ENCODE measurements at places on chromosomes 13 and 19.
A peak's percentile ranks its signal among the peaks of the same experiment; 100 is the strongest.

DNA sequence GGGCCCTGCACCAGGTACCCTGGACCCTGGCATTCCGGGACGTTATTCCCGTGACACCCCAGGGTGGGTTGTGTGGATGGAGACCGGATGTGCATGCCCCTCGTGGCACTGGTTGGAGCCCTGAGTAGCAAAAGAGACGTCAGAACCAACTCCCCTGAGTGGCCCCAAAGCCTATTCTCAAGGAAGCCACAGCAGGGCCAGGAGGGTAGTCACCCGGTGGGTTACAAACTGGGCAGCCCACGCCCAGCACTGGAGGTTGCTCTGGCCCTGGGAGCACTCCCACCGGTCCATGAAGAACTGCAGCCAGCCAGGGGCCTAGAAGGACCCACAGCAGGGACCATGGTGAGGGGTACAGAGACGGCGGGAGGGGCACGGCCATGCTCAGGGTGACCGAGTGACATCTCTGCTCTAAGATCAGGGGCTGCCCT lies 7.5 kb downstream of the KLF16 start:
- peak; percentile 40 for DNase-seq

DNA sequence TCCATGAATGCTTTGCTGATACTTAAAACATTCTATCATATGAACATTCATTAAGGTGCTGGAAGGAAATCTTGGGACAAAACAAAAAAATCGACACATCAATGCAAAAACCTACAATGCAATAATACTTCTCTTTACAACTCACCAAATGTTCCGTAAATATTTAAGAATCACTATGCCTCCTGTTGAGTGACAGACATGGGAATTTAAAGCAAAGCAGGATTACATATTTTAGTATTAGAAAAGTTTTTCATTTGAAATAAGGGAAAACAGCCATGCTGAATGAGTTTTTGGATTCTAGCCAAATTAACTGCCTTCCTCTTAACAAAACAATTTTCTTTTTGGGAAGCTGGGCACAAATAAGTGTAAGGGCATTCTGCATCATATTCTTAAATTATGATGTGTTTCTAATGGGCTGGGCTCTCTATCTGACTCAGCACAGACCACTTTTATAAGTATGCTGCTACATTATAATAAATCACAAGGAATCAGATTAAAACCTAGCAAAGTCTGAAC lies 93.7 kb downstream of the RBM26 start:
- DNase-seq, result no peak

DNA sequence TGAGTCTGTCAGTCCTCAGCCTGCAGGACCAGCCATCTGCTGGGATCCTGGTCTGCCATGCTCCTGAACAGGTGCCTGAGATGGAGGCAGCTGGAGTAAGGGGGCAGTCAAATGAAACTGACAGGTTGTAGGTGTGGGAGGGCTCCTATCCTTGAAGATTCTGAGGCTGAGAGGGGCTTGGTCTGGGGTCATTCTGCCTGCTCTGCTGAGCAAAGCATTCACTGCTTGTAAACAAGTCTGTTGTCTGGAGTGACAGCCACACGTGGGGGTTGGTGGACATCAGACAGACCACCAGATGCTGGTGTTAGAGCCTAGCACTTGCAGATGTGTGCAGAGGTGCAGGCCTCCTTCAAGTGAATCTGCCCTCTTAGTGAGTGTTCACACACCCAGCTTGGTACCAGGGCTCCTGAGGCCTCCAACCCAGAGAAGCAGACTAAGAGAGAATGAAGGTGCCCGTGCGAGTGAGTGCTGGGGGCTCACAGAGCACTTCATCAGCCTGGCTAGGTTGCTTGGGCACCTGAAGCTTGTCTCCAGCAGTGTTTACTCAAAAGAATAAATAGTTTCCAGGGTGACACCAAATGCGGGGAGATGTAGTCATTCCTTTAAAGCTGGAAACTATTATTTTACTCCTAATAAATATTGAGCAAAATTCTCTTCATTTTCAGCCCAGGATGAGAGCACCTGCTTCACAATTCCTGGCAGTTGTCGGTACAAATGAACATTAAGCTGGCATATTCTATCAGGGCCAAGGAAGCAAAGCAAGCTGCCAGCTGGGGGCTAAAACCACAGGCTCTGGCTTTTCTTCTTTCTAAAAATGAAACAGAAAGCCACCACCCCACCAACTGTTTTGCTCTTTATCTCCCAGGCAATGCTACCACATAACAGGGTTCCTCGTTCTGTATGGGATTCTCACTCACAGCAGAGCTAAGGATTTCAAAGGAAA lies 82.3 kb downstream of the RNASEH2B start:
- DNase-seq, result no peak

DNA sequence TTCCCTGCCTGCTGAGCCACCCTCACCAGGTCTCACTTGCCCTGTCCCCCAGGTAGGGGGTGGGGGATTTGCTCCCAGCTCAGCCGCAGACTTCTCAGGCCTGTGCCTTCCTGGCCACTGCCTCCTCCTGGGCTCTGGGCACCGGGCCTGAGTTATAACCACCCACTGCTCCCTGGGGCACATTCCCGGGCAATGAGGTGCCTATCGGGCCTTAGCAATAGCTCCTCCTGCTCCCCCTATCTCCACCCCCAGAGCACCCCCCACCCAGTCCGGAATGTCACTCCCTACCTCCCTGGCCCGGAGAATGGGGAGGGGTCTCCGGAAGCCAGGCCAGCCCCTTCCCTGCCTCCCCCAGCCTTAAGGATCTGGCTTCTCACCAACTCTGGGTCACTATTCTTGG lies at the start of gene KLK5:
KLK5 (minus strand) TSS at position 129 of the 400 bp plus-strand sequence. CDS start 381 bp downstream, outside the sequence.
- no peak for DNase-seq

GRCh38 chr13:62489731-62490130 lies 1074.1 kb upstream of the PCDH20 start:
- no peak for DNase-seq

DNA sequence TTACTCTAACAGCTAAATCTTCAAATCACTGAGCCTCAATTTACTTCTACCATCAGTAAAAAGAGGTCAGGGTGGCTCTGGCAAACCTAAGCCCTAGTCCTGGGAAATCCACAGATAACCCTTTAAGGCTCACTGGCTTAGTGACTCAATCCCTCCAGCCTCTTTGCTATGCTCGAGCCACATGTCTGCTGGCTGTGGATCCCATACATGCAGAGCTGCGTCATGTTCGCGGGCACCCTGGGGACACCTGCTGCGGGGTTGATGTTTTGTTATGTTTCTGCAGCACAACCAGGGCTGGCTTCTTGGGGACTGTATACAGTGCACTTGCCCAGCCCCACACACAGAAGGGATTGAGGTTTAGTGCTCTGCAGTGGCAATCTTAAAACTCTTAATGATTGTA lies 41.6 kb upstream of the C13orf42 start:
- no peak for DNase-seq

- no peak for DNase-seq
These were observed 5.7 kb downstream of the VSTM2B start for GRCh38 chr19:29531458-29532025.
